ENCODE measurements at places on chromosomes 11 and 22.

DNA sequence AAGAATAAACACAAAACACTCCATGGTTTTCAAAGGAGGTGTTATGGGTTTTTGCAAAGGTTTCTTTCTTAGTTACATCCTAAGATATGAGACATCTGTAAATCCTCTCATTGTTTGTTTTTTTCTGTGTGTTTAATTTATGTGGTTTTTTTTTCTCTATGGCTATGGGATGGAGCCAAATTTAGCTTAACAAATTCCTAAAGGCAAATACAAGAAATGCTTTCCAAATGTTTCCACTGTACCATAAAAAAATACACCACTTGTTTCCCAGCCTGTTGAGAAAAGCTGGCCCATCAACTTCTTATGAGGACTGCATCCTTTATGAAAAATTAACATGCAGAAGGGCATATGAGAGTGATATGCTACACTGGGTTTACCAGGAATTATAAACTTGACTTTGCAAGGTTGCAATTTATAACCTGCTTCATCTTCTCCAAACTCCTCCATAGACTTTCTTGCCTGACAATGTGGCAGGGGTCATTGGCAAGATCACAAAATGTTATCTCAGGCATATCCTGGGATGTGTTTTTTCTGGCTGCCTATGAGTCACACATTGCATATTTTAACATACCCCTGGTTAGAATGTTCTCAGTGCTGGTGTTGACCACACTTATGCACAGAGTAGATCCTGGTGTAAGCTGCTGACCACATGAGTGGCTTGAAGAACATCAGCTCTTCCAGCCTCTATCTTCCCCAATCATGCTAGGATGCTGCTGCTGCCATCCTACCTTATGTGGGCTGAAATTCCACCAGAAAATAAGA is 137.6 kb upstream of the TTC12 start:
- DNase-seq: no peak

DNA sequence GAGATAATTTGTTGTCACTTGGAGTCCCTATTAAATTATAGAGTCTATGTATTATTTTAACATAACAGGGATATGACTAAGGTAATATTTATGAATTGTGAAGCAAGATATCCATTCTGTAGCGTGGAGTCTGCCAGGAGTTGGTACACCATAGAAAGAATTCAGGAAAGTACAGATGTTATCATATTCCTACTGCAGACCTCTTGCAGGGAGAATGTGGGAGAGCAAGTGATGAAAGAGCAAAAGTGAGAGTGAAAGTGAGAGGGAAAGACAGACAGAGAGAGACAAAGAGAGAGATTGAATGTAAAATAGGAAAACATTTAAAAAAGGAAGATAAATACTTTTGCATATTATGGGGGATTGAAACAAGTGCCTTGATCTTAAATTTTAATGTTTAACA is 468.8 kb downstream of the CNTN5 start:
- DNase-seq: no peak

- no peak for DNase-seq
These were observed 8.2 kb upstream of the MICAL3 start for GRCh38 chr22:18032455-18033101.

DNA sequence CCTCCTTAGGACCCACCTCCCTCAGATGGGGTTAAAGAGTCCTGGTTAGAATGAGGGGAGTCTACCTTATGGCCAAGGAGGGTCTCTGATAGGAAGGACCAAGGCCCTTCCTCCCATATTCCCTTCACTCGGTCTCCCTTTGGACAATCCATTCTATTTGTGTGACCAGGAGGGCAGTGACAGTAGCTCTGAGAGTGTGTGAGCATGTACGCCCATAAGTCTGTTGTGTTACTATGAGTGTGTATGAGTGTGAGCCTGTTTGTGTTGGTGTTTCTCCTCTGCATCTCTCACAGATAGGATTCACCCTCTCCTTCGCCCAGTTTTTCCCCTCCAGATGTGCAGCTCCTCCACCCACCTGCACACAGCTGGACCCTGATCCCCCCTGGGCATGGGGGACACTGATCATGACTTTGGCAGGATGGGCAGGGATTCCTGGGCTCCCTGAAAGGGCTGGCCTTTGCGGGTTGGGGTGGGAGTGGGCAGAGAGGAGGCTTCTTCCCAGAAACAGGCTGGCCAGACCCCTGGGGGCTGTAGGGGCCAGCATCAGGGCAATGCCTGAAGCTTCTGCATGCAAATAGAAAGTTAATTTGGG is 14.5 kb downstream of the PHLDB1 start:
- DNase-seq: no peak

DNA sequence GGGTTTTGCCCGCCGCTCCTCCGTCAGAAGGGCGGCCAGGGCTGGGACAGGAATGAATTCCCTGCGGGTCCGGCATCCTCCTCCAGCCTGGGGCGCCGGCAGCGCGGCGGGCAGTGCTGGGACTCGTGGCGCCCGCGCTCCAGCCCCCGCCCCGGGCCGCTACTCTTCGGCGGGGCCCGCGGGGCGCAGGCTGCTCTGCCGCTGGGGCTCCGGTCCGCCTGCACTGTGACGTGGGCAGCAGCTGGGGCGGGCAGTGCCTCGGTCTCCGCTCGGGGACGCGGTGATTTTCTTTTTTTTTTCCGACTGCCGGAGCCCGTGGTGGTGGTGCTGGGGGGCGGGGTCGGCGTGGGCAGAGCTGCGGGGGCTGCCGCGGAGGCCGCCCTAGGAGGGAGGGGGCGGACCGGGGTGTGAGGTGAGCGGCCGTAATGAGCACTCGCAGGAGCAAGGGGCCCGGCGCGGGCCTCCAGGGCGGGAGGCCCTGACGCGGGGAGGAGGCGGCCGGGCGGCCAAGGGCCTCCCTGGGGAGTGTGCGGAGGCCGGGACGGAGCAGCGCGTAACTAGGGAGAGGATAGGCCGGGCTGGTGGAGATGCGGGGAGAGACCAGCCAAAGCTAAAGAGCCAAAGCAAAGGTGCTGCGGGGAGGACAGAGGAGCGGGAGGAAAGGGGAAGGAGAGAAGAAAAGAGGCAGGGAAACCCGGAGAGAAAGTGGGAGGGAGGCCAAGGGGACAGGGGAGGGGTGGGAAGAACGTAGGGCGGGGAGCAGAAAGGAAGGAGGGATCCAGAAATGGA is 73.3 kb upstream of the ZBED5 start:
- DNase-seq: peak; percentile 81

DNA sequence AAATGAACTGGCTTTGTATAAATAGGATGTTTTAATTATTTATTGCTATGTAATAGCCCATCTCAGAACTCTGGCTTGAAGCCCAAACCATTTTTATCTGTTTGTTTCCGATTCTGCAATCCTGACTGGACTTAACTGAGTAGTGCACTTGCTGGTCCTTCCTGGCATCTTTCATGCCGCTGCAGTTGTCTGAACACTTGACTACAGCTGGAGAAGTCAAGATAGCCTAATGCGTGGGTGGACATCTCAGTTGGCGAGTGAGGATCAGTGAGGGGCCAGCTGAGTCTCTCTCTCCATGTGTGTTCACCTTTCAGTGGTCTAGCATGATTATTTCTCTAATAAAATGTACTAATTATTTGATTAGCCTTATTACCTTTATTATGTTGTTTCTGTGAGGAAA is 105.8 kb downstream of the PRMT3 start:
- DNase-seq: no peak

GRCh38 chr11:61279934-61280659 is 15.0 kb downstream of the VWCE start:
- DNase-seq: no peak

DNA sequence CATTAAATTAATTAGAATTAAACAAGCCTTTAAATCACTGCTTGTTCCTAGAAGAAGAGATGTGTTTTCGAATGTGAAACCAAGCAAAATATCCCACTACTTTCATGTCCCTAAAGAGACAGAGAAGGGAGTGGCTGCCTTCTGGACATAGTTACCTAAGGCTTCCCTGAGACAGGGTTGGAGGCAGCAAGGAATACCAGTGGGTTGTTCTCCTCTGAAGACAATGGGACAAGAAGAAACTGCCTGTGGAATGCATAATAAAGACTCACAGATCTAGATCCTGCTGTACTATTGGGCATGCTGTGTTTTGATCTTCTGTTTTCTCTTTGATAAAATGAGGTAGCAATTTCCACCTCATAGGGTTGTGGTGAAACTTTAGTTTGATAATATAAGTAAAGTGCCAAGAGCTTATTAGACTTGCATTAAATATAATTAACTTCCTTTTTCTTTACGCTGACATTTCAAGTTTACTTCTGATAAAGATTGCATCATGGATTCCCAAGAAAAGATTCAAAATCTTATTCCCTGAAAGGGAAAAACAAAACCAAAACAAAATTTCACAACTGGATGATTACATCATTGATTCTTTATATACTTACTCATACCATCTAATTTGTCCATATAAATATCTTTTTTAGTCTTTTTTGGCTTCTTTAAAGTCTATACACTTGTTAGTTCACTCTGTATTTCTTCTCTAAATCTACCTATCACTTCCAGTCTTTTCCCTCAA is 621.3 kb downstream of the ETS1 start:
- DNase-seq: peak; percentile 0

GRCh38 chr22:50551160-50551752 is 5.6 kb downstream of the KLHDC7B start:
- no peak for DNase-seq

DNA sequence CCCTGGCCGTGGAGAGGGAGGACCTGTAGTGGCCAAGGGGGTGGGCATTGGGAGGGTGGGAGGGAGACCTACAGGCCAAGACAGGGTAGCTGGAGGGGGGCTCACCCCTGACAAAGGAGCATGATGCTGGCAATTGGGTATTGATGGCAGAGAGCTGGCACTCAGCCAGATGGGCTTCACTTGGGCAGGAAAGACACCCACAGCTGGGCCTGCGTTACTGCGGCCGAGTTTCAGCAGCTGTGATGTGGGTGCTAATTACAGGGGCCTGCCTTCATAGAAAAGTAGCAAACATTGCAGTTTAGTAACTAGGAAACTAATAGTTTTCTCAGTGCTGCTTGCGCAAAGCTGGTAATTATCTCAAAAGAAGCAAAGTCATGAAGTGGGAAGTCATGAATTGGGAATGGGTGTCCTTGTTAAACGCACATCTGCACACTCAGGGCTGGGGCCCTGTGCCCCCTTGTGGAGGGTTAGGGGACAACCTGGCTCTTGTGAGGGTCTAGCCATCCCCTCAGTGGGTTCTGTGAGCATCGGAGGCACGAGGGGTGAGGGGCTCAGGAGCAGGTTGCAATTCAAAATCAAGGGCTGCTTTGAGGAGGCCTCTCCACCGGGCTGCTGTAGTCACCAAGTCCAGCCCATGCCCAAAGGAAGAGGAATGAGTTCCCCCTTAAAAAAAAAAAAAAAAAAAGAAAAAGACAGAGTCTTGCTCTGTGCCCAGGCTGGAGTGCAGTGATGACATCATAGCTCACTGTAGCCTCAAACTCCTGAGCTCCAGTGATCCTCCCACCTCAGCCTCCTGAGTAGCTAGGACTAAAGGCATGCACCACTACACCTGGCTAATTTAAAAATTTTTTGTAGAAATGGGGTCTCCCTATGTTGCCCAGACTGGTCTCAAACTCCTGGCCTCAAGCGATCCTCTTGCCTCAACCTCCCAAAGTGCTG is 24.4 kb upstream of the TXNRD2 start:
- no peak for DNase-seq

DNA sequence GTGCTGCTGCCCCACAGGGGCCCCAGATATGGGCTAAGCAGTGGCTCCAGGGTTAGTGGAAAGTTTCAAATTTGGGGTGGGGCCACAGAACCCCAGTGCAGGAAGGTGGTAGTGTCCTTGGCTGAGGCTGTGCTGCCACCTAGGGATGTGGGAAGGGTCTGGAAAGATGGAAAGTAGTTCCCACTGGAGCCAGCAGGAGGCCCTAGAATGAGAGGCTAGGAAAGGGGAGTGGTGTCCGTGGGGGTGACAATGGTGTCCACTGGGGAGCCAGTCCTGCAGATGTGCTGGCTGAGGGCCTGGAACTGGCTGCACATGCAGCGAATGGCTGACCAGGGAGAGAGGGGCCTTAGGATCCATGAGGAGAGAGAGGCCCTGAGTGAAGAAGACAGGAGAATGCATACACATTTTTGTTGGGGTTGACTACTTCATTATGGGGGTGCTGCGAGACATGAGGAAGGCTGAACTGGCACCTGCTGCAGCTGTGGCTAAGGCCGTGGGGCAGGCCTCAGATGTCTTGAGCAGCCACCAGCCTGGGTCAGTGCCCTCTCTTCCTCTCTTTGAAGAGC is 21.1 kb downstream of the RFPL3 start:
- peak; percentile 56 for DNase-seq

DNA sequence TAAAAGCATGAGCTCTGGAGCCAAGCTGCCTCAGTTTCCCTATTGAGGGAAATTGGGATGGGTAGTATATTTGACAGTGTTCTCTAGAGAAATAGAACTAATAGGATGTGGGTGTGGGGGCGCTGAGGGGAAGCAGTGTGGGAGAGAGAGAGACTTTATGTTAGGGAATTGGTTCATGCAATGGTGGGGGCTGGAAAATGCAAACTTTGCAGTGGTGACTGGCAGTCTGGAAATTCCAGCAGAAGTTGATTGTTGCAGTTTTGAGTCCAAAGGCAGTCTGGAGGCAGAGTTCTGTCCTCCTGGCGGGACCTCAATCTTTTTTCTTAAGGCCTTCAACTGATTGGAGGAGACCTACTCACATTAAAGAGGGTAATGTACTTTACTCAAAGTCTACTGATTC is 59.4 kb upstream of the SYT13 start:
- DNase-seq: peak; percentile 7

DNA sequence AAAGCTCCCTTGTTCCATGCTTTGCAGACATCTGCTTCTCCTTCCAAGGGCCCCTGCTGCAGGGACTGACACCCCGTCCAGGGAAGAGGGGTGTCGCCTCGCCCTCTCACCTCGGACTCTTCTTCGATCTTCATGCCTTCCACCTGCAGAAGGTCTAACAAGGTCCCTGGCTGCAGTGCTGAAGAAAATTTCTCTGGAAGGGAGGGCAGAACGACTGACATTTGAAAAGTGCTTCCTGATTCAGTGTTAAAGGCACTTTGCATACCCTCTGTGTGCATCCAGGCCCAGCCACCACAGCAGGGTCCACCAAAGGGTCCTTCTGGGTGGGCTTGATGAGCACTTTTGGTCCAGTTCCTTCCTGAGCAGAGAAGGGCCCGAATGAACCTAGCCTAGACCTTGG is 28.1 kb downstream of the VPS37C start:
- no peak for DNase-seq

- DNase-seq: no peak
These were observed 196.9 kb downstream of the CSNK2A3 start for GRCh38 chr11:11155962-11156815.

Measured in suppressor macrophage (primary cell).